ENCODE measurements at places on chromosomes 7 and 10.

DNA sequence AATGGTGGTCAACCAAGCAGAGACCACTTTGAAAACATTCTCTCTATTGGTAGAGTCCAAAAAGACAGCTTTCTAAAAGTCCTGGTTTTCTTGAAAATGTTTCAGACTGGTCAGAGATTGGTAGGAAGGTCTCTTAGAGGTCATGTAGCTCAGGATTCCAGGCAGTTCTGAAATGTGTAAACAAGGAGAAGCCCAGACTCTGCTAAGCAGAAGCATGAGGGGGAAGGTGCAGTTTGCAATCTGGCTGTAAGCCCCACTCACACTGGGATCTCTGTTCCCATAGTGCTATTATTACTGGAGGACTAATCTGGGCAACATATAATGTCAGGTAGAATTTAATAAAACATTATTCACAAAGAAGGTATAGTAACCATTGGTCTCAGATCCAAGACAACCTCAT lies 101.1 kb downstream of the MAGI2 start:
- no peak for DNase-seq

DNA sequence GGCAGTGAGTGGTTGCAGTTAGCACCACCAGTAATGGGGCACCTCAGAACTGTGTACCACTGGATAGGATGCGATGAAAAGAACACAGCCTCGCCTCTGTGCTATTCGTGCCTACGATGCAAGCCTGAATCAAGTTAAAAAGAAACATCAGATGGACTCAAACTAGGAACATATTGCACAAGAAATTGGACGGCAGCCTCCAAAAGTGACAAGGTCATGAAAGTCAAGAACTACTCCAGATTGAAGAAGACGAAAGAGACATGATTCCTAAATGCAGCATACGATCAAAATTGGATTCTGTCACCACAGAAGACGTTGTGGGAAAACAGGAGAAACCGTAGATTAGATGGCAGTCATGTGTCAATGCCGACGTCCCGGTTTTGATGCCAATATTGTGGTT lies 648.1 kb upstream of the FOXK1 start:
- DNase-seq, result no peak

GRCh38 chr7:10977113-10977512 lies 3.4 kb downstream of the PHF14 start:
- no peak for DNase-seq

DNA sequence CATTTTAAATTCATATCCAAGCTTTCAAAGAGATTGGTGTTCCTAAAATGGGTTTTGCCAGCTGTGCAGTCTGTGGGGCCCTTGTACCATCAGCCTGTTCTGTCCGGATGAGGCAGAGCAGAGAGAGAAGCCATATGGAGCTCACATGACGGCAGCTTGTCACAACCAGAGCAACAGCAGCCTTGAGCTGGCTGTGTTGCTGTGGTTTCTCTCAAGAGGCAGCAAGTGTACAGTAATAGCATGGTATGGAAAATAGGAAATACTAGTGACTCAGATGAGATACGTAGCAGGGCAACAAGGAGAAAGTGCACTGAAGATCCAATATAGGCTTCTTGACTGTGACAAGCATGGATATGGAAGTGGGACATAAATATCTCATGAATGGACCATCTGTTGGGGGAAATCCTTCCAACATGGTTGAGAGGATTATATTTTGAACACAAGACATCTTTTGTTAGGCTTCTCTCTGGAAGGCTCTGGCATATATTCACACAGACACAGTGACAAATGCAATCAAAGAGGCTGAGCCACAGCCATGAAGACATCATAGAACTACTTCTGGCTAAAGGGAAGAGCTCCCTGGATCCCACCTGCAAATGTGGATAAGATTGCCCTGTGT lies 251.0 kb upstream of the TAC1 start:
- DNase-seq, result no peak

GRCh38 chr7:124073310-124073645 lies 40.4 kb upstream of the TMEM229A start:
- DNase-seq, result no peak

All from mesendoderm (in vitro differentiated cells).